ENCODE measurements at places on chromosomes 1 and 21. TPM values are rescaled to one million over a fixed set of nuclear protein-coding genes. Genes with fewer than 3 reads are reported as not detected.

The PDC gene
- total RNA-seq: not detected

The TCHHL1 gene
- total RNA-seq: not detected

The CFHR1 gene
- total RNA-seq: not detected

The CHIA gene
- not detected for total RNA-seq

The DUSP12 gene
- 39.9 TPM for total RNA-seq

Data from activated naive CD8-positive, alpha-beta T cell treated with anti-CD3 and anti-CD28 coated beads for 36 hours (primary cell).